ENCODE measurements at places on chromosomes 6 and 20.
A peak's percentile ranks its signal among the peaks of the same experiment; 100 is the strongest.

- peak; percentile 71 for DNase-seq
Measured at GRCh38 chr6:125790358-125791150, at the start of gene NCOA7. Gene NCOA7, plus strand, starts transcription at chr6:125790960. Its CDS starts 24,395 bp downstream, at chr6:125815355.

- DNase-seq: no peak
Measured at GRCh38 chr6:9292975-9293374, 857.6 kb upstream of the SLC35B3 start.

DNA sequence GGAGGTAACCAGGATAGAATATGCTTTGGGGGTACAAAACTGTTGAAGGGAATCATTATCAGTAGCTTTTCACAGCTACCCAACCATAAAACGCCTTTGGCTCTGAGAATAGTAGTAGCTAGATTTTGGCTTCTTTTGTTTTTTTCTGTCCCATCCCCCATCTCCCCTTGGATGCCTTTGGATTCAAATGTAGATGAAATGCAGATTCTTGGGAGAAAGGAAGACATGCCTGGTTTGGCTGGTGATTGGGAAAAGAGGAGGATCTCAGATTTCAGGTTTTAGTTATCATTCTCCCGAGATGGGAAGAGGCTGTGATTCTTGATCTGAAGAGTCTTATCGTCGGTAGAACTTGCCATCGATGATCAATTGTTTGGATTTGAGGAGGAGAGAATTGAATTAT lies 3.5 kb upstream of the CDYL start:
- DNase-seq: no peak

- no peak for DNase-seq
Measured at GRCh38 chr20:24837781-24838450, 111.2 kb upstream of the CST7 start.

- peak; percentile 81 for DNase-seq
Measured at GRCh38 chr20:58850693-58851174, at the start of gene GNAS-AS1. Gene GNAS-AS1, minus strand, starts transcription at chr20:58850902.

DNA sequence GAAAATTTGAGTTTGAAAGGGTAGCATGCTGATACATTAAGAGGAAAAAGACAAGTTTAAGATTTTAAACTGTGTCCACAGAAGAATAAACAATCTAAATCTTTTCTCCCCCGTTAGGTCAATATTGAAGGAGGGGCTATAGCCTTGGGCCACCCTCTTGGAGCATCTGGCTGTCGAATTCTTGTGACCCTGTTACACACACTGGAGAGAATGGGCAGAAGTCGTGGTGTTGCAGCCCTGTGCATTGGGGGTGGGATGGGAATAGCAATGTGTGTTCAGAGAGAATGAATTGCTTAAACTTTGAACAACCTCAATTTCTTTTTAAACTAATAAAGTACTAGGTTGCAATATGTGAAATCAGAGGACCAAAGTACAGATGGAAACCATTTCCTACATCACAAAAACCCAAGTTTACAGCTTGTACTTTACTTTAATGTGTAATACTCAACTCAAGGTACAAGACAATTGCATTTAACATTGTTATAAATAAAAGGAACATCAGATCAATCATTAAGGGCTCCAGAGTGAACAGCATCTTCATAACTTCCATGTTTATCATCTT lies 10.8 kb downstream of the TCP1 start:
- no peak for DNase-seq

- no peak for DNase-seq
Measured at GRCh38 chr6:7697432-7697819, 28.5 kb upstream of the BMP6 start.

GRCh38 chr6:161082215-161082614 lies 90.6 kb downstream of the MAP3K4 start:
- no peak for DNase-seq

DNA sequence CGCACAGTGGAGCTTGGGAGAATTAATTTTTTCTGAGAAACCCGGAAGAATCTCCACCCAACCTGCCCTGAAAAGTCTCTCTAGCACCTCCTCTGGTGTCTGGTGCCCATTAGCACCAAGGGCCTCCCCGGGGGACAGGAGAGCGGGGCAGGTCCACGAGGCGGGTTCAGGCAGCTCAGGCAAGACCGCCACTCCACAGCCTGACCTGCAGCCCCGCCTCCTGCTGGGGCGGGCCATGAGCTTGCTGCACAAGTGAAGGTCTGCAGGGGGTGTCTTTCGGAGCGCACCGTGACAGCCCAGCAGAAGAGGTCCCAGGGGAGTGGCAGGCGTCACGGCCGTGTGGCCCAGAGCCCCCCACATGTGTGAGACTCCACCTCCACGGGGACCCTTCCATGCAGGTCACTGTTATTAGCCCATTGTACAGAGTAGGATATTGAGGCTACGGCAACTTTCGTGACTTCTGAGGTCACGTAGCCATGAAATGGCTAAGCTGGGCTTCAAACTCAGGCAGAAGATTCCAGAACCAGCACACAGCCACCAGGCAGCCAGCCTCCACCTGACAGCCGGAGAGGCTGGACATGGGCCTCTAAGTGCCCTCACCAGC lies 63.9 kb upstream of the SLCO4A1 start:
- no peak for DNase-seq

DNA sequence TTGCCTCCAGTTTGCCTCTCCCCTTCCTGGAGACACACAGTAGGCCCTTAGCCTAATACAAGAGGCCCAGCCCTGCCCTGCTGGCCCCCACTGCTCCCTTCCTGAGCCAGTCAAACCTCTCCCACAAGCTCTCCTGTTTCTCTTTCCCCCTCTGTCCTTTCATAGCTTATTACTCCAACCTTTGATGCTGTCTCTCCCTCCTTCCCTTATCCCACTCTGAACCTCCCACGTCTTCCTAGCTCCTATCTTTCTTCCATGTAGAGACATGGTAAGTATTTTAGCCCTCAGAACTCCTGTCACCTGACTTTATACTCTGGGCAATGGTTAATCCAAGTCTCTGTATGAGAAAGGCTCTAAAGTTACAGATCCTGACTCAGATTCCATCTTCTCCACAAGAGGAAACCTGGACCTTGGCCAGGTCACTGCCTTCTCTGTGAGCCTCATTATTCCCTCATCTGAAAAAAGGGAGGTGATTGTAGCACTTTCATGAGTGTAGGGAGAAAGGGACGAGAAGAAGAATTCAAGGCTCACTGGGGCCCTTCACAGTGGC lies 6.7 kb downstream of the TGIF2 start:
- DNase-seq: no peak

GRCh38 chr6:4852938-4853337 lies 76.7 kb downstream of the CDYL start:
- no peak for DNase-seq

GRCh38 chr20:51169813-51170212 lies 146.9 kb upstream of the KCNG1 start:
- no peak for DNase-seq

- no peak for DNase-seq
Measured at GRCh38 chr6:155377061-155377460, 62.8 kb upstream of the TFB1M start.

- DNase-seq: no peak
Measured at GRCh38 chr6:101236709-101237108, 156.8 kb upstream of the GRIK2 start.

GRCh38 chr6:127514773-127515227 lies 4.3 kb downstream of the MTCL3 start:
- no peak for DNase-seq

- DNase-seq: no peak
Measured at GRCh38 chr6:148263010-148263409, 79.6 kb upstream of the SASH1 start.

- DNase-seq: no peak
Measured at GRCh38 chr6:134637847-134638437, 312.0 kb downstream of the ALDH8A1 start.

GRCh38 chr6:153129873-153130514 lies 1.1 kb downstream of the RGS17 start:
- DNase-seq: no peak

DNA sequence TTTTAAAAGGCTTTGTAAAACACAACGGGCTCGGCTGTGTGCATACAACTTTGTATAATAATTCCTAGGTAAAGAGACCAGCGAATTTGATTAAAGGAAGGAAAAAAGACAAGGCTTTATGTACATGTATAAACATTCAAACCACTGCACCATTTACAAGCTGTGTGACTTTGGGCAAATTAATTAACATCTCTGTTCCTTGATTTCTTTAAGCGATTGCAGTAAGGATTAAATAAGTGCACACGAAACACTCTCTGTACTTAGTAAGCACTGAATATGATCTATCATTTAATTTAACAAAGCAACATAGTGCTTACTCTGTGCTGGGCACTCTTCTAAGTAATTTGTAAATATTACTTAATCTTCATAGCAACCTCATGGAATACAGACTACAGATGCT lies 19.5 kb upstream of the OCSTAMP start:
- no peak for DNase-seq

Measured in GM12892 (cell line).